Stimulated activated CD4-positive, alpha-beta T cell treated with anti-CD3 and anti-CD28 coated beads, Interleukin-12 subunit alpha, Interleukin-12 subunit beta, amount 100 ng/mL, for 24 hours (primary cell): ENCODE measurements at places on chromosomes 7 and 10.

DNA sequence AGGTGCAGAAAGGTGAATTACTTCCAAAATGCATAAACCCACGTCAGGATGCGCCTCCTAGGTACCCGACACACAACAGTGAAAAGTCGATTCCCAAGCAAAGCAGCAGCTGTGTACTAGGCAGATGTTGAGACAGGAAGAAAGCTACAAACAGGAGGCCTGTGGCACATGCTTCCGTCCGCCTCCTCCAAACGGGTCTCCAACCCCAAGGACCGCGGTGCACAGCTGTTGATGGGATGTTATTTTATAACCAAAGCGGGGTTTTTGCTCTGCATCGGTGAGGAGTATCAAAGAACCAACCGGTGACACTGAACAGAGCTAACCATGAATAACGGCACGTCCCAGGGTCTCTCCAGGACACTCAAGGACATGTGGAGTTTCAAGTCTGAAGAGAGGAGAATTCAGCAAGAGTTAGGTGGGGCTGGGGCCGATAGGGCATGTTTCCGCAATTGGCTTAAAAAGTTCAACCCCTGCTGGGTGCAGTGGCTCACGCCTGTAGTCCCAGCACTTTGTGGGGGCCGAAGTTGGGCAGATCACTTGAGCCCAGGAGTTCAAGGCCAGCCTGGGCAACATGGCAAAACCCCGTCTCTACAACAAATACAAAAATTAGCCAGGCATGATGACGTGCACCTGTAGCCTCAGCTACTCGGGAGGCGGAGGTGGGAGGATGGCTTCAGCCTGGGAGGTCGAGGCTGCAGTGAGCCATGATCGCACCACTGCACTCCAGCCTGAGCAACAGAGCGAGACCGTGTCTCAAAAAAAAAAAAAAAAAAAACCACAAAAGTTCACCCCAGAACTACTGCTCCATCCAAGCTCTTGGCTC, 108.0 kb downstream of the SMURF1 start:
- DNase-seq, result no peak

- DNase-seq, result no peak
Observed at GRCh38 chr10:72267381-72267780, 6.3 kb upstream of the DDIT4 start.

DNA sequence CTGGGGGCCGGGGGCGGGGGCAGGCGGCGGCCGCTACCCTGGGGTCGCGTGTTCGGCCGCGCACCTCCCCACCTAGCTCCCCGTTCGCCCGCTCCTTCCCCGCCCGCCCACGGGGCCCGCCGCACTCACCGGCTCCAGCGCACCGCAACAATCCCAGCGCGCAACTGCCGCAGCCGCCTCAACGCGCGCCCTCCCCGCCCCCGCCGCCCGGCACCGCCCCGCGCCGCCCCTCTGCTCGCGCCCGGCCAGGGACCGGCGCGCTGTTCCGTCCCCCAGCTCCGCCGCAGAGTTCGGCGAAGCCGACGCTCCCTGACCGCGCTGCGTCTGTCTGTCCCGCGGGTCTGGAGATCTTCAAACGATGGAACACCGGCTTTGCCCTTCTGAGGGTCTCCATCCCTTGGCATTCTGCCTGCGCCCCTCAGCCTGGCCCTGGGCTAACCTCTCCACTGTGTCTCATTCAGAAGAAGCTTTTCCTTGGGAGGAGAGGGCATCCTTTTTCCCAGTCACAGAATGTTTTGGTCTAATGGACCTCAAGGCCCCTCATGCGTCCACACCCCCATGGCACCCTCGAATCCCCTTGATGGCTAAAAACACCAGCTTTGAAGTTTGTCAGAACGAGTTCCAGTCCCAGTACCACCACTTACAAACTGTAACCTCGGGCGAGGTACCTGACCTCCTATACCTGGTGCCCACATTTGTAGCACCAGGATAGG, at the start of gene NT5C2:
TSS of gene NT5C2 (minus strand) at position 166 of the 713 bp plus-strand sequence. CDS start 18,314 bp downstream, outside the sequence.
- peak; percentile 64 for DNase-seq

GRCh38 chr7:80823057-80823456, 95.8 kb downstream of the SEMA3C start:
- no peak for DNase-seq

DNA sequence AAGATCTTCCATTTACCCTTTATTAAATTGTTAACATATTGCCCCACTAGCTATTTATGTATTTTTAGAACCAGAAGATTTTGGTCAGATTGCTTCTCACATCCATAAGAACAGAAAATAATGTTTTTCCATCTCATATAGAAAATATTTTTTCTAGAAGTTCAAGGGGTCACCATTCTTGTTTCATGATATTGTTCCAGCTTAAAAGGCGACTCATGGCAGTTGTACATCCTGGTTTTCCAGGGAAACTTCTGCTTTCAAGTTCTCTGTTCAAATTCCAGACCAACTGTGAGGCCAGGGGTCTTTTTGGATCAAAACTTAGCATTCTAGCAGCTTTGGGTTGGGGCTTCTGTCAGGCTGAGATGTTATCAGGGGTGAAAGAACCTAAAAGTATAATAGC, 84.4 kb downstream of the LRRC4 start:
- no peak for DNase-seq

GRCh38 chr7:128084896-128085608, 53.8 kb upstream of the LRRC4 start:
- no peak for DNase-seq
